Activated naive CD4-positive, alpha-beta T cell treated with anti-CD3 and anti-CD28 coated beads, Interleukin-2, amount 50 U/mL, for 72 hours (primary cell): ENCODE measurements at places on chromosomes 7 and 10. TPM values are rescaled to one million over a fixed set of nuclear protein-coding genes. Genes with fewer than 3 reads are reported as not detected.

DNA sequence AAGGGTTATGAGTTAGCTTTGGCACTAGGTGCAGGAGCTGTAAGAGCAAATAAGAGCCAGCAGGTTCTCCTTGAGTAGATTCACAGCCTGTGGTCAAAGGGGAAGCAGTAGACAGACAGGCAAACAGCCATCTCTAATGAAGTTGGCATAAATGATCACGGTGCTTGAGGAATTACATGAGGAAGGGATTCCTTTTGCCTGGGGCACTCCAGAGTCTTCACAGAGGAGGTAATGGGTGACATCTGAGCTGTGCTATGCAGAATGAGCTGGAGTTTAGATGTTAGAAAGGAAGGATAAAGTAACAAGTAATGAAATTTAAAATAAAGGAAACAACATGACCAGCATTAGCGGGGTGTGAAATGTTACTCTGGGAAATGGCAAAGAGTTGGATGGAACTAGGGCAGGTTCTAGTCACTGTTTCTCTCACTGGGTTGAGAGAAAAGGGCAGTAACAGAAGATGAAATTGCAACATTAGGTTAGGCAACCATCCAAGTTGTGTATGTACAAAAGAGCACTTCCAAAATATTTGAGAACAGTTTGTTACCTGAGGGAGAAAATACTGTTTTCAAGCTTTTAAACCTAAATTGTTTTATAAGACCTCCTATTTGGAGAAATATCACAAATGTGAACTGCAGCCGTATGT, 613.8 kb downstream of the PHTF2 start:
- DNase-seq = no peak

- no peak for DNase-seq
Measured at GRCh38 chr7:121313220-121313792, 15.5 kb upstream of the WNT16 start.

- DNase-seq = no peak
Measured at GRCh38 chr10:5971315-5971832, 6.0 kb downstream of the IL15RA start.

DNA sequence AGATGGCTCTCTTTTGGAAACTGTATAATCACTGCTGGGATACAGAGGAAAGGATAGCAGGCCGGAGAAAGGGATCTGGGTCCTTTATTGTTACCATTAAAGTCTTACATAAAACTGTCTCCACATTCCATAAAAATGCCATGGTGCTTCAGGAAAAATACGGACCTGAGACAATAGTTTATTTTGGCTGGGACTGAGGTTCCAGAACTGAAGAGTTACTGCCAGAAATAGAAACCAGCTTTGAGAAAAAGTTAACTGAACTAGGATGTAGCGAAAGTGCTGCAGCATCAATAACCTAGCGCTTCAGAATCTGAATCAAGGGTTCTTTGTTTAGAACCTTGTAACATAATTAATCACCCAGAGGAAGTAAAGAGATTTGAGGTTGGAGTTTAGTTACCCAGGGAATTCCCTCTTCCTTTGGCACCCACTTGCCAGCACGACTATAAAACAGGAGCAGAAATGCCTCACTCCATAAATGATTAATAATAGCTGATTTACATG, 38.0 kb downstream of the MEOX2 start:
- DNase-seq = no peak

Gene HTR5A
- not detected for total RNA-seq

Gene SPAG6
- not detected for total RNA-seq

Gene ZNF365
- not detected for total RNA-seq

Gene STOX1
- total RNA-seq = 0.25 TPM
